T1000 (cell line): ENCODE measurements at places on chromosomes 7 and 10.

DNA sequence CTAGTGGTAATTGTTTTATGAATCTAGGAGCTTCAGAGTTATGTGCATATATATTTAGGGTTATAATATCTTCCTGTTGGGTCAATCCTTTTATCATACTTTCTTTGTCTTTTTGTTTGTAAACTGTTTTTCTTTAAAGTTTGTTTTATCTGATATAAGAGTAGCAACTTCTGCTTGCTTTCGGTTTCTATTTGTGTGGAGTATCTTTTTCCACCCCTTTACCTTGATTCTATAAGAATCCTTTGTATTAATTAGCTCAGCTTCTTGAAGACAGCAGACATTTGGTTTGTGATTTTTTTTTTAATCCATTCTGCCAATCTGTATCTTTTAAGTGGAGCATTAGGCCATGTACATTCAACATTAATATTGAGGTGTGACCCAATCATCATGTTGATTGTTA, 9.3 kb downstream of the CASP7 start:
- DNase-seq: no peak

- no peak for DNase-seq
These were observed 8.5 kb downstream of the AKR1B1 start for GRCh38 chr7:134450294-134451000.

DNA sequence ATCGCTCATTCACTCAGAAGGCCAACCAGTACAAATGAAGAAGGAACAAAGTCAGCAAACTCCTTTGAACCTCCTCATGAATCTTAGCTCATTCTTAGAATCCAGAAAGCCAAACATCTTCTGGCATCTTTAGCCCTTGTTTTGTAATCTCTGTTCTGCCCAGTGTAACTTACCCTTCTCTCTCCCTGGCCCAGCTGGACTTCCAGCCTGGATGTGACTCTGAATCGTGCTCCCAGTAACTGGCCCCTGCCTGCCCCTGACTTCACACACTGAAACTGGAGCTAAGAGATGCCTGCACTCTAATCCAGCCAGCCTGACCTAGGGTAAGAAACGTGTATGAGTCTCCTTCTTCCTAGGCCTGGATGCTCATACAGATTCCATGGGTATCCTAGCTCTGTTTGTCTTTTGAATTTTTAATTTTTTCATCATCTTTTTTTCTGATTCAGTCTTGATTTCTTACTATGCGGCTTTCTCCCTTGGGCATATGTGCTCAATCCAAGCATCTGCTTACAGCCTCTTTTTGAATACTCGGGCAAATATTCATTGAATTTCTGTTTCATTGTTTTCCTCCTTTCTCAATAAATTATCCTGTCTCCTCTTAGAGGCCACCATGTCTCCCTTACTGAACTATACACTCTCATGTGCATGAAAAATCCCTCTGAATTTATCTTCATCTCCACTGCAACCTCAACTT, 845.6 kb upstream of the AUTS2 start:
- no peak for DNase-seq

- no peak for DNase-seq
These were observed 195.4 kb downstream of the BAMBI start for GRCh38 chr10:28872587-28873165.

- DNase-seq: no peak
These were observed 34.1 kb downstream of the PNLIPRP2 start for GRCh38 chr10:116654816-116655215.

- DNase-seq: no peak
These were observed 516.2 kb upstream of the POT1 start for GRCh38 chr7:125445836-125446235.
